ENCODE measurements at places on chromosomes 2 and 18.

- DNase-seq, result no peak
These were observed 55.7 kb downstream of the TCF7L1 start for GRCh38 chr2:85188852-85189251.

- DNase-seq, result no peak
These were observed 15.2 kb downstream of the INPP5D start for GRCh38 chr2:233075141-233075965.

DNA sequence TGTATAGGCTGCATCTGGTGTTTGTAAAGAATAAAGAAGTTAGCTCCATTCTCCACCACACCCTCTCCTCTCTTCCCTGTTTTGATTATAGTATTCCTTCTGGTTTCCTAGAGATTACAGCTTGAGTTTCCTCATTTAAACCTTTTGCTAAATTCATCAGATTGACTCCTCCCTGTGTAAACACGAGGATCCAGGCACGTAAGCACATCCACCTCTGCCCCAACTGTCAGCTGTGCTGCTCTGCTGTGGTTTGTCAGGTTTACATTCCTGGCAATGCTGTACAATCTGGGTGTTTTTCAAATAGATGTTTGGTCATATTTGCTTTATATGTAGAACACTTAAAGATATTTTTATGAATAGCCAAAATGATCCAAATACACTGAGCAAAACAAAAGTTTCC, 302.8 kb downstream of the PTGR3 start:
- DNase-seq, result no peak

DNA sequence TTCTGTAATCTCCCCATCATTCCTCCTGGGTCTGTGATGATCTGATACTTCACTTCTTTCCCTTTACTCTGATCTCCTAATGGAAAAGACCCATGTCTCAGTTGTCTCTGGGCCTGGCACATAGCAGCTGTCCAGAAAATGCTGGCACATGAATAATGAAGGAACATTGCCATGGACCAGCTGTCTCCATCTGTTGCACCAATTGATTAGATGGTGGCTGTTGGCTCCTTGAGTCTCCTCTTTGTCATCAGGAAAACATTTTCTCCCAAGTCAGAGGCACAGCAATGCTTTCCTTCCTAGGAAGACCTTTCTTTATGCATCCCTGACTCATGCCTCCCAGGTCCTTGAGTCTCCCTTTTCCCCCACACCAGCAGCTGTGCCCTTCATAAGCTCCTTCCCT, 286.2 kb upstream of the CXCR4 start:
- DNase-seq, result no peak

GRCh38 chr2:159840616-159841015, 42.6 kb upstream of the CD302 start:
- no peak for DNase-seq

Data from stimulated activated CD4-positive, alpha-beta T cell treated with anti-CD3 and anti-CD28 coated beads, Interleukin-15, amount 100 ng/mL, for 1 hour (primary cell).